BJ (cell line): ENCODE measurements at places on chromosomes 2 and 18.

DNA sequence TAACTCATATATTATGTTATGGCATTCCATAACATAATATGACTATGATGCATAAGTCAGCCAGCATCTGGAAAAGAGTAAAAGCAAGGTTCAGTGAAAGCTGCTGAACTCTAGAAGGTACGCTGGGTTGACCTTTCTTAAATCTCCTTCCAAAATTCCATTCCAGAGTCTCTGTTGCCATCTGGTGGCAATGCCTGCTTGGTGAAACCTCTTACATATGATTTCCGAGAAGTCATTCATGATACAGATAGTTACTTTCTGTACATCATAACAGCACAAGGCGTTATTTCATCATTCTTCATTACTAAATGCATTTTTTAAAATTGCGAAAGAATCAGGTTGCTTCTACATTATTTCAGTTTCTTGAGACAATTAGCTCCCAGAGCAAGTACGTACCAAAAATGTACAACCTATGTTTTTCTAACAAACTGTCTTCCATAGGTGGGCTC is 7.0 kb upstream of the EPG5 start:
- no peak for DNase-seq

GRCh38 chr2:10043256-10043905 is at the start of gene KLF11:
TSS of gene KLF11 (plus strand) at chr2:10043550. CDS start at chr2:10043717, 167 bp downstream.
- no peak for DNase-seq

DNA sequence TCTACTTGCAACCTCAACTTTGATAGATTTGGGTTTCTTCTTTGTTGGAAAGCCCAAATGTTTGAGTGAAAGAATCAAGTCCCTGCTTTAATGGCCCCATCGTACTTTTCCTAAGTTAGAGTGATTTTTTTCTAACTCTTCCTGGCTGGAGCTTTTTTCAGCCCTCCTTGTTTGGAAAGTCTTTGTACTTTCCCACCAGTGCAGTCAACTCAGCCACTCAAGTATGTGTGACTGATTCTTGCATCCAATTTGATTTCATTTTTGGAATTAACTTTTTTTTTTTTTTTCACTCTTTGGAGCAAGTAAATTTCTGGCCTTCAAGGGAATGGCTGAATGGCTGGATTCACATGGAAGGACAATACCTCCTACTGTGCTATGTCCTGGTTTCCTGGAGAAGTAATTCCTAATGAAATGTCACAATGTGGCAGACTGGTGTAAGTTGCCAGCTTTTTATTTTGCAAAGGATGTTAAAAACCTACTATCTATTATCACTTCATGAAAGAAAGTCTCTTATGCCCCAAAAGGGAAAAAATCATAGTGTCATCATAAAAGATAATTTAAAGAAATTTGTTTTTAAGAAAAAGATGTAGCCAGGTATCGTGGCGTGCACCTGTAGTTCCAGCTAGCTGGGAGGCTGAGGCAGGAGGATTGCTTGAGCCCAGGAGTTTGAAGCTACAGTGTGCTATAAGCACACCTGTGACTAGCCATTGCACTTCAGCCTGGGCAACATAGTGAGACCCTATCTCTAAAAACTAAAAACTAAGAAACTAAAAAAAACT is 76.0 kb upstream of the ZFP36L2 start:
- DNase-seq, result no peak

- DNase-seq, result no peak
These were observed 287.8 kb upstream of the FN1 start for GRCh38 chr2:215723631-215724011.
